ENCODE measurements at places on chromosomes 12 and 14.
A peak's percentile ranks its signal among the peaks of the same experiment; 100 is the strongest.

- no peak for DNase-seq
Measured at GRCh38 chr14:93061380-93062012, 54.2 kb downstream of the ITPK1 start.

DNA sequence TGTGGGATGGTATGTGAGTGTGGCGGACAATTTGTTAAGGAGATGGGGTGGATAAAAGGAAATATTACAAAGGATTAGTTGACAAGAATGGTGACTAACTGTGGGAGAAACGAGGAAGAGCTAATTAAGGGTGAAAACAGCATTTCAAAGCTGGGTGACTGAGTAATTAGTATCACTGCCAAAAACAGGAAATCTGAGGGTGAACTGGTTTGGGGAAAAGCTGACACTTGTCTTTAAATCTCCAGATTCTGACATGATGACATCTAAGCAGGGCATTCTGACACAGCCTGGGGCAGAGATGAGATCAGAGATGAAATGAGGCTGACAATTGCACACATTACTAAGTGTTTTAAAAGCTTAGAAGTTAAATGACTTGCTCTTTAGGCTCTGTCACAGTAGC lies 42.4 kb upstream of the CCDC175 start:
- no peak for DNase-seq

GRCh38 chr14:20614038-20614840 lies 23.1 kb upstream of the RNASE12 start:
- no peak for DNase-seq

- DNase-seq, result no peak
Measured at GRCh38 chr12:34625116-34625515, 602.8 kb downstream of the ALG10 start.

DNA sequence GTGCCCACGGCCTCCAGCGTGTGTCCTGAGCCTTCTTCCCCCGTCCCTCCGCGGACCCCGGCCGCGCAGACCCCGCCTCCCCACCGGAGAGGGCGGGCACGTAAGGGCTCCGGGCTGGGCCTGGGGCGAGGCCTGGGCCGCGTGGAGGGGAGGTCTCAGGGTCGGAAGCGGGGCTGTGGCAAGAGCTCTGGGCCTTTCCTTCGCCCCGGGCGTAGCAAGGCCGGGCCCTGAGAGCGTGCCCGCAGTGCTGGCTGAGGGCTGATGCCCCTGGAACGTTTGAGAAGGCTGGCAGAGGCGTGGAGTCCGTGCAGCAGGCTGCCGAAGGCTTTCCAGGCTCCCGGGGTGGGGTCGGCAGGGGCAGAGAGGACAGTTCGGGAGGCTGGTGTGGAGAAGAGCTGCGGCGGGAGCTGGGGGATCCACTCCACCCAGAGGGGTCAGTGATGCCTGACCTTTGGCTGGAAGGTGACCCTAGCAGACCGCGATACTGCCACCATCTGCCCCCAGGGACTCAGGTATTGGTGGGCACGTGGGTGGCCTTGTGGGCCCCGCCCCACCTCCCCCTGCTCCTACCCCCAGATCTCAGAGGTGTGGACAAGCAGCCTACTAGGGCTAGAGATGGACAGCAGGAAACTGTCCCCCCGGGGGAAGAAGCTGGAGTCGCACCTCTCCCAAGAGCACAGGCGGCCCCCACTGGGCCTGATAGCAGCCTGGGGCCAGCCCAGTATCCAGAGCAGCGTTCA lies 558 bp downstream of the TEX22 start:
- DNase-seq, result peak; percentile 69

GRCh38 chr12:131383741-131384543 lies 326.9 kb upstream of the SFSWAP start:
- DNase-seq, result no peak

DNA sequence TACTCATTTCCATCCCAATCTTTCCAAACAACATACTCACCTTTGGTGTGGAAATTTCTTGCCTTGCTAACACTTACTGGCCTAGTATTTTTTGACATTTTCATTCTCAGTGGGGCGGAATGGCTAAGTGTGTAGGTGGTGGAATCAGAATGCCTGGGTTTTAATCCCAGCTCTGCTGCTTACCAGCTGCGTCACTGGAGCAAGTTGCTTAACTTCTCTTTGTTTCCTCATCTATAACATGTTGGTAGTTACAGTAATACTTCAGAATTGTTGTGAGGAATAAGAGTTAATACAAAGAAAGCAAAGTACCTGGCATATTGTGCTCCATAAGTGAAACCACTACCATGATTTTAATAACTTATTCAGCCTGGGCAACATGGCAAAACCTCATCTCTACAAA lies 3.0 kb upstream of the FAM177A1 start:
- no peak for DNase-seq

GRCh38 chr14:61535458-61535857 lies 159.9 kb upstream of the HIF1A start:
- DNase-seq, result no peak

GRCh38 chr12:3033539-3033867 lies 43.7 kb upstream of the TSPAN9 start:
- no peak for DNase-seq

DNA sequence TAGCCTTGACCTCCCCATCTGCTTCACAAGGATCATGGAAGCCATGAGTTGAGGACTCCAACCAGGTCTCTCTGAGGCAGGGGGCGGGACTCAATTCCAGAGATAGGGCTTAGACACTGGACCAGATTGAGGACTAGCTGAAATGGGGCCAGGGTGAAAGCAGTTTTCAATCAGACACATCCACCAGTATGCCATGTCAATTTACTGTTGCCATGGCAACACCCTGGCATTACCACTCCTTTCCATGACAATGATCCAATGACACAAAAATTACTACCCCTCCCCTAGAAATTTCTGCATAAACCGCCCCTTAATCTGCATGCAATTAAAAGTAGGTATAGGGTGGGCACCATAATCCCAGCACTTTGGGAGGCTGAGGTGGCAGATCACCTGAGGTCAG lies 18.6 kb upstream of the DCAF5 start:
- no peak for DNase-seq

GRCh38 chr14:22561366-22561660 lies 27.7 kb downstream of the DAD1 start:
- no peak for DNase-seq

GRCh38 chr12:19771858-19772257 lies 332.6 kb downstream of the AEBP2 start:
- no peak for DNase-seq

DNA sequence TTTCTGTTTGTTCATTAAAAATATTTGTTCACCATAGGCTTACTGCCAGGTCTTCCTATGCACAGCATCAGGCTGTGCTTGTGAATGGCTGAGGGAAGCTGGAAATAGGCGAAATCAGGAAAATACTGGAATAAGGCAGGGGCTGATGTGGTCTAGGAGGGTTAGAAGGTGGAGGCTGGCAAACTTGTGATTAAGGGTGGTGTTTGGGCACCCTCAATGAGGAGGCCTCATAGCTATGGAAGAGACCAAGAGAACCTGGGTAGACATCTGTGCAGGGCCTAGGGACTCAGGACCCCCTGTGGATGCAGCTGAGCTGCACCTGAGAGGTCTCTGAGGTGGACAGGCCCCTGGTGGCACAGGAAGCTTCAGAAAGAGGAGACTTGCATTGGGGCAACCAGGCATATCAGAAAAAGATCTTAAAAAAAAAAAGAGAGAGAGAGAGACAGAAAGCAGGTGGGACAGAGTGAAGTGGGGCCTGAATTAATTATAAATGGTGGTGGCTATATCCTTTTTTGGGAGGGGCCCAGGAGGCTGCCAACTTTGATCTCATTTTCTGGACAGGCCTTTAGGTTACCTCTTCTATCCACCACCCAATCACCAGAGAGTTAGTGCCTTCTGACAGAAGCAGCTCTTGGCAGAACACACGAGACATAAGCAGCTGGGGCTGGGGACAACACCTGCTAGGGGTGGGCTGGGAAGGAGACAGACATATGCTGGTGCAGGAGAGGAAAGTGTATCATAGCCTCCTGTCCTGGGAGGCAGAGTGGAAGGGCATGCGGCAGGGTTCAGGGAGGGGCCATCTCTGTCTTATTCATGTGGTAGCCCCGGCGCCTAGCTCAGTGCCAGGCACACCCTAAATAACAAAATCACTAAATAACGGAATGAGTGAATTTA lies 46.7 kb upstream of the ATP23 start:
- DNase-seq, result no peak

GRCh38 chr12:110501399-110501751 lies 536 bp downstream of the VPS29 start:
- DNase-seq, result no peak

DNA sequence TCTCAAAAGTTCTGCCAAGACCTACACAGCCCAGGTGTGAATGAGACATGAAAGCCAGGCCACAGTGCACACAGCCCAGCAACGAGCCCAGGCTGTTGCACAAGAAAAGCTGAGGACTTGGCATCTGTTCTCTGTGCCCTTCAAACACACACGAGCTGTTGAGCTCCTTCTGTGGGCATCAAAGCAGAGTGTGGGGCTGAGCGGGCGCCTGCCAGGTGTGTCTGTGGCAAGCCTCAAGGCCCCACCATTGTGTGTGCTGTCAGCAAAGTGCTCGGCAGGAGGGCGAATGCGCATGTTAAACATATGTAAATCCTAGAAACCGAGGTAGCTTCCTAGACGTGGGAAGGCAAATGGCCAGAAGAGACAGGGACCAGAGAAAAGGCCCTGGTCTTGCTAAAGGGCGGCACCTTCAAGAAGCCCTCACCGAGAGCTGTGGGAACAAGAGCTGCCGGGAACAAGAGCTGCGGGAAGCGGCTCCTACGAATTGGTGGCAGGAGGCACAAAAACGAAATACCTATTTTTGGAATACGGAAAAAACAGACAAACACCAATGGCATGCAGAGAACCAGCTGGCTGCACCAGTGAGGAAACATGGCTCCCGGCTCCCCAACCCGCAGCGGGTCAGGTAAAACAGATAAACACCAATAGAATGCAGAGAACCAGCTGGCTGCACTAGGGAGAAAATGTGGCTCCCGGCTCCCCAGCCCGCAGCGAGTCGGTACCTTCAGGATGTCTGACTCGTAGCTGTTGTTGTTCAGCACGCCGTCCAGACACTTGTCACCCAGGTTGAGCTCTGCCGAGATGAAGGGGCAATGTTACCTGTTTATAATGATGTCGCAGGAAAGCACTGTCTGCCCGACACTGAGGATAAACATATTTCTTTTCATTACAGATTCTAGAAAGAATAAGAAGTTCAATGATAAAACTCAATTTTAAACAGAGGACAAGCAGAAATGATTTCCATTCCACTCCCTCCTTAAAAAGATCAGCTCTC lies 19.0 kb upstream of the GOLGA3 start:
- DNase-seq, result no peak

DNA sequence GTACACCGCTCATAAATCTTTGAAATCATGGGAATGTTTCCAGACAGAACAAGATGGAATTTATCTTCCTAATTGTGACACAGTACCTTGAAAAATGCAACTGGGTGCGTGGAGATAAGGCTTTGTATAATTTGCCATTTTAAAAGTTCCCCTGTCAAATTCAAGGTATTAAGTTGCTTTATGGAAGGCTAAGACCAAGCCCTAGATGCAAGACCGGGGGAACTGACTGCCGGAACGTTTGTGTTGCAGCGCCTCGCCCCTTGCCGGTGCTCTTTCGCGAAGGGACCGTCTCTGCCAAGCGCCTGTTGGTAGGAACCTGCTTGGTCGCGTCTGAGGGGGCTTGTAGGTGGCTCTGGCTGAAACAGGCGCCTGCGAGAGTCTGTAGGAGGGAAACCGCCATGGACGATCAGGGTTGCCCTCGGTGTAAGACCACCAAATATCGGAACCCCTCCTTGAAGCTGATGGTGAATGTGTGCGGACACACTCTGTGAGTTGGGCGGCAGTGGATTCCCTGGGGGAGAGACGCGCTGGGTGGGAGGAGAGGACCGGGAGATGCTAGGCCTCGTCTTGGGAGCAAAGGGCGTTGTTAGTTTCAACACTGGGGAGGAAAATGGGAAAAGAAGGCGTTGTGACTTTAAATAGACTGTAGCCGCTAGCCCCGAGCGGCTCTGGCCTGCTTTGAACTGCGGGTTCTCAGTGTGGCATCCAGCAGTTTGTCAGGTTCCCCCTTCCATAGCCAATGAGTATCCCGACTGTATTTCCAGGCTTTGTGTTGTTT lies at the start of gene MNAT1:
Gene MNAT1 (plus strand): TSS at position 297 of the 778 bp plus-strand sequence. CDS start 102 bp downstream, at position 399.
- DNase-seq, result peak; percentile 78

GRCh38 chr12:116984098-116984497 lies 73.3 kb downstream of the FBXW8 start:
- DNase-seq, result no peak

Data from activated naive CD4-positive, alpha-beta T cell treated with anti-CD3 and anti-CD28 coated beads, Interleukin-2, amount 10 ng/mL, durations not matched to agents 7 days and 5 days (primary cell).